ENCODE measurements at places on chromosomes 16 and 17.

- DNase-seq, result no peak
Measured at GRCh38 chr17:82574041-82574440, 54.5 kb downstream of the FOXK2 start.

- no peak for DNase-seq
Measured at GRCh38 chr16:21653571-21653970, 1.2 kb upstream of the IGSF6 start.

GRCh38 chr17:34991606-34992005 lies 11.3 kb downstream of the LIG3 start:
- no peak for DNase-seq

DNA sequence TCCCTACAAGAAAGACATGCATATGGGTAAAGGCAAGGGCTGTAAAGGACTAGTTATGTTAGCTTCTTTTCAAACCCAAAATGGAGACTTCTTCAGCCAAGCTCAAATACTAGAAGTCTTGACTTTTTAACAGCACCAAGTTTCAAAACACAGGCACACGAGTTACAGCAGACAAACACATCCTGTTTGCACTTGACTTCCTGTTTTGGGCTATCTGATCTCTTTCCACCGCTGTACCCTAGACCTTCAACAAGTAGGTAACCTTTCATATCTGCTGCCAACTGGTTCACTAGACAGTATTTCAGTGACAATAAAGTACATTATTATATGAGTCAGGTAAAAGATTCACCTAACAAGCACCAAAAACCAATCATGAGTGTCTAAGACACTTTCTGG lies 12.3 kb downstream of the RFFL start:
- DNase-seq, result peak; percentile 81

- no peak for DNase-seq
Measured at GRCh38 chr16:4682616-4683254, 10.6 kb upstream of the NUDT16L1 start.

DNA sequence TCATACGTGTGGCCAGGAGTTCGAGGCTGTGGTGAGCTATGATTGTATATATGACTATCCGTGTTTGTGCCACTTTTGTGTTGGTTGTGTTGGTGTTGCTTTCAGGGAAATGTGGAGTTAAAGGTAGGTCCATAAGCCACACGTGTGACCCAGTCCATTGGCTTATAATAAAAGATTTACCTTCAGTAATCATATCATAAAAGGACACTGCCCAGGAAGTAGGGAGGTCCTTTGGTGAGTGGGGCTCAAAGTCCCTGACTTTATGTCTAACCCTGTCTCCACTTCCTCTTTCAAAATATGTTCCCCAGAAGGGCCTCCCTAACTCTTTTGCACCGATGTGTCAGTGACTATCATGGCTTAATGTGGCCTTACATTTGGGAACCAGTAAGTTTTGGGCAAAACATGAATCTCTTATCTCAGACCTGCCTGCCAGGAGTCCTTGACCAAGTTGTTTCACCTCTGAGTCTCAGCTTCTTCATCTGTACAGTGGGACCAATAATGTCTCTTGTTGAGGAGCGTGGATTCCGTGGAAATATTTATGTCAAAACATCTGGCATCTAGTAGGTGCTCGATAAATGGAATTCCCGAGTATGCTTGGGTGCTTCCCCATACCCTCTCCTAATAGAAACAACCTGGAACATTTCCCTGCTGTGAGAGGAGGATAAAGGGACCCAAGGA lies 4.8 kb downstream of the TNP2 start:
- DNase-seq, result peak; percentile 32
